ENCODE measurements at places on chromosomes 2 and 18.

DNA sequence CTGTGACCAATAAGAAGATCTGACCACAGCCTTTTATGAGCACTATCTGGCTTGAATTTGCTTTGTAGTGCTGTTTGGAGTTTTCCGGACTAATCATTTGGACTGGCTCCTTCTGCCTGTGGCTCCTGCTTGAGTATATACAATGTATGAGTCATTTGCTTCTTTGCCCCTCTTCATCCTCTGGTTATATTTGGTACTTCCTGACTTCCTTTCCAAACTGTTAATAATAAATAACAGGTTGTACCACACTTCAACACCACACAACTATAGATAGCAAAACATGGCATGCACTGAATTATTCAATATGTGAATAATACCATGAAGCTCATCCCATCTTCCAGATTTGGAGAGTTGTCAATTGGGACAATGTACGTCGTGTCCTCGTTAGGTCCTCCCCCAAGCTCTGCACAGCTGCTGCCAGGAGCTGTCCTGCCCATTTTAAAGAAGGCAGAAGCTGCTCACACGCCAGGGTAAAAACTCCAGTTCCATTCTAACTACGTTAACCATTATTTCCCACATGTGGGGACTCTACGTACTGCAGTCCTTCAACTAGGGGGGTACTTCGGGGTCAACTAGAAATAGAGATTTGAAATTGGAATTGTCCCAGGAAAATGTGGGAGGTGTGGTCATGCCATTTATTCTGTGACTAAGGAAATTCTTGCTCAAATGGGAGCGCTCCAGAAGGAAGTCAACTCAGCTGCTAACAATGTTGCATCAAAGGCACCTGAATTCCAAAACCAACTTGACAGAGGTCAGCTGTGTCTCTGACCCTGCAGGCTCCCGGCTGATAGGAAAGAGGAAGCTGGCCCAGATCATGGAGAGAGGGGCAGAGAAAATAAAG lies 38.1 kb downstream of the ST8SIA5 start:
- no peak for DNase-seq

DNA sequence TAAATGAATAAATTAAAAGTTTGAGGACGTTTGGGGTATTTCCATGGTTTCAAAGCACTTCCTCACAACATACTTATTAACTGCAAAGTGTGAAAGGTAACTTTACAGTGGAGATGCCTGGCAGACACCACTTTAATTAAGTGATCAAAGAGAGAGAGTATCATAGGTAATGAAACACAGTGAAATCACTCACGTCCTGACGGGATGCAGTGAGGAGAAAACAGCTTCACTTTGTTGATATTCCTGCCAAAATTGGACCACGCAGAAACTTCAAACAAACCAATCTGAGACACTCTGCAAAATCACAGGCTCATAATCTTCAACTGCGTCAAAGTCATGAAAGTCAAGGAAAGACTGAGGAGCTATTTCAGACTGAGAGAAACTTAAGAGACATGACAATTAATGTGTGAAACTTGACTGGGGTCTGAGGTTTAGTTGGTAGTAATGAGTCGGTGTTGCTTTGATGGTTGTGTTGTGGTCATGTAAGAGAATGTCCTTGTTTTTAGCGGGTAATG lies 66.0 kb upstream of the ITGB6 start:
- DNase-seq: peak; percentile 18

GRCh38 chr2:28681606-28682005 lies 70.0 kb upstream of the PPP1CB start:
- no peak for DNase-seq

GRCh38 chr2:236698016-236698627 lies 128.5 kb downstream of the ACKR3 start:
- no peak for DNase-seq

- DNase-seq: no peak
Measured at GRCh38 chr18:48988508-48989303, 37.9 kb upstream of the SMAD7 start.

GRCh38 chr2:27832396-27832795 lies 57.8 kb downstream of the RBKS start:
- DNase-seq: no peak

Data from CD4-positive, alpha-beta T cell treated with Interleukin-4 for 4 hours (primary cell).